ENCODE measurements at places on chromosomes 6 and 20. TPM values are rescaled to one million over a fixed set of nuclear protein-coding genes. Genes with fewer than 3 reads are reported as not detected.
A peak's percentile ranks its signal among the peaks of the same experiment; 100 is the strongest.

The TSPO2 gene
- total RNA-seq, result not detected

The OXT gene
- not detected for total RNA-seq

The RNF39 gene
- total RNA-seq, result not detected

The FKBP1C gene
- 1.5 TPM for total RNA-seq

DNA sequence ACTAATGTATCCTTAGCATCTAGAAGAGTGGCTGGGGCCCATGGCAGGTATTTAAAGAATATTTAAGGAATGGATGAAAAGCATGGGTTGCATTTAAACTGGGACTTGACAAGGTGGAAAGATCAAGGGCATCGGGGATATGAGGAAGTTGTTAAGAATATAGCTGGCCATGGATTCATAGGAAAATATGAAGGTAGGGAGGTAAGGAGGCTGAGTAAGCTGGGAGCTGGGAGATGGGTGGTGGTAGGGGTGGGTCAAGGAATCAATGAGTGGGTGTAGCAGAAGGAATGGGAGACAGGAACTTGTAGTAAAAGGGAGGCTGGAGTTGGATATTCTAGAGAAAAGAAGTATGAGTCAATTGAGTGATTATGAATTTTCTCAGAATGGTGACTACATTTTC is 44.0 kb upstream of the MOCS1 start:
- H3K36me3 ChIP-seq, result no peaks in the 10 kb centered on the region
- peaks cover 14% of the 10 kb centered on the region for H3K27me3 ChIP-seq
- no peak overlapping the region for H3K27ac ChIP-seq
- no peak for DNase-seq

DNA sequence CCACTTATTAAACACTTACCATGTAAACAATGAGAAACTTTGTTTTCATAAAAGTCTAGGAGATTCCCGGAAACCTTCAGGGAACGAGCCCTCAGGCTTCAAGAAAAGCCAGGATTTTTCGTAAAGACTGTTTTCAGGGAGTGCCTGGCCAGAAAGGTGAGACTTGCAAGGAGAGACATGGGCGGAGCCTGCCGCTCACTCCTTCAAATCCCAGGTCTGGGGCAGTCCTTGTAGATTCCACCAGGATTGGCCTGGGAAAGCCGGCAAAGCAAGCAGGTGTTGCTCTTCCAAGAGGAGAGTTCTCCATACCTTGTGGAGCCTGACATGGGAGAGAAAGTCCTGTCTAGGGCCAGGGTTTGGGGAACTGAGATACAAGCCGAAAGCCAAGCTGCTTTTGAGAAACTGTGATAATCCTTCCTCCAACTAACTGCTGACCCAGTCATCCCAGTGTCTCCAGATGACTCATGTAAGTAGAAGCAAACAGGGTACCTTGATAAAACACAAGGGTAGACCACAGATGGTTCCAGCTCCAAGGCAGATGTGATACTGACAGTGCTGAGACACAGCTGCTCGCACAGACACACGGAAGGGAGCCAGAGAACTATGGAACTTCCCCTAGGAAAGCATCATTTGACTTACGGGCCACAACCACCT is 69.4 kb upstream of the NAA20 start:
- peaks cover 26% of the 10 kb centered on the region for H3K4me1 ChIP-seq
- no peaks in the 10 kb centered on the region for H3K27me3 ChIP-seq
- no peak overlapping the region for H3K4me3 ChIP-seq
- H3K27ac ChIP-seq, result no peak overlapping the region
- H3K36me3 ChIP-seq, result no peaks in the 10 kb centered on the region

GRCh38 chr6:139882977-139883728 is 508.7 kb upstream of the CITED2 start:
- peak overlapping the region; percentile 96 for H3K27ac ChIP-seq
- H3K4me3 ChIP-seq, result peak overlapping the region; percentile 24
- no peak for DNase-seq
- H3K27me3 ChIP-seq, result no peaks in the 10 kb centered on the region
